Uterus (tissue), 4 donors: ENCODE measurements at places on chromosomes 16 and 17. TPM values are rescaled to one million over a fixed set of nuclear protein-coding genes. Genes with fewer than 3 reads are reported as not detected.

Gene ACSM2A
- total RNA-seq: not detected

Gene ABCA8
- total RNA-seq: 39.5 TPM

Gene IRF8
- total RNA-seq: 17.3 TPM

Gene SMARCD2
- total RNA-seq: 108 TPM

Gene TMC6
- 8.2 TPM for total RNA-seq

Gene NARF
- total RNA-seq: 46.6 TPM

Gene IFI35
- 12.3 TPM for total RNA-seq

Gene ANKS4B
- total RNA-seq: not detected

Gene SPOP
- 103 TPM for total RNA-seq

Gene TNRC6A
- 22.6 TPM for total RNA-seq

Gene LITAFD
- not detected for total RNA-seq

Gene CTRB1
- not detected for total RNA-seq

Gene SOST
- total RNA-seq: not detected

Gene SMIM36
- total RNA-seq: not detected

Gene VTN
- total RNA-seq: 0.69 TPM

Gene HNF1B
- total RNA-seq: 1.5 TPM
